Erythroblast (primary cell): ENCODE measurements at places on chromosomes 11 and 22.

DNA sequence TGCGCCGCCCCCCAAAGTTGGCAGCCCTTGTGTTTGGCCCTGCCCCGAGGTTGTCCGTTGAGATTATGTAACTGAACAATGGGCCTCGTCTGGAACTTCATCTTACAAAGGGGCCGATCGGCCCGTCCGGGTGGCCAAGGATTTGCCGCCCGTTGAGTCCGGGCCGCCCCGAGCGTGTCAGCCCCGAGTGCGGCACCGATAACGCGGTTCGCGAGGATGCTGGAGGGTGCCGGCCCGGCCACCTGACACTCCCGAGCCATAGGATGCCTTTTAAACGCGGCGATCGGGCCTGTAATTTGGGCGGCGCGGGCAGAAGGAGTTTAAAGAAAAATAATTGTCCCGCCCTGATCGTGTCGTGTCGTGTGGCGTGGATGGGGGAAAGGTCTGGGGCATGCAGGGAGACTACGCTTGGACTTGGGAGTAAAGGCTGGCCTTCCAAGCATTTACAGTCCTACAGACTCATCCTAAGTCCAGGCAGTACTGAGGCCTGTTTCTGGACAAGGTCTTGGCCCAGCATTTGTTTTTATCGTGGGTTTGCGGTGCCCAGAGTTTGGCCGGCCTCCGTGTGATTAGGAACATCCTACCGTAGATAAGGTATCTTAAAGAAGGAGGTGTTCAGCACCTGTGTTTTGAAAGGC, 1.3 kb downstream of the WEE1 start:
- DNase-seq = peak; percentile 76

DNA sequence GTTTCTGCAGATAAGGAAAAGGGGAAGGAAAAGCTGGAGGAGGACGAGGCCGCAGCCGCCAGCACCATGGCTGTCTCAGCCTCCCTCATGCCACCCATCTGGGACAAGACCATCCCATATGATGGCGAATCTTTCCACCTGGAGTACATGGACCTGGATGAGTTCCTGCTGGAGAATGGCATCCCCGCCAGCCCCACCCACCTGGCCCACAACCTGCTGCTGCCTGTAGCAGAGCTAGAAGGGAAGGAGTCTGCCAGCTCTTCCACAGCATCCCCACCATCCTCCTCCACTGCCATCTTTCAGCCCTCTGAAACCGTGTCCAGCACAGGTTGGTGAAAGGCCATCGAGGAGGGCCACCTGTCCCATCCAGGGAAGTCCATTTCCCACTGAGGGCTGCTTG, 5.6 kb downstream of the TEF start:
- no peak for DNase-seq

DNA sequence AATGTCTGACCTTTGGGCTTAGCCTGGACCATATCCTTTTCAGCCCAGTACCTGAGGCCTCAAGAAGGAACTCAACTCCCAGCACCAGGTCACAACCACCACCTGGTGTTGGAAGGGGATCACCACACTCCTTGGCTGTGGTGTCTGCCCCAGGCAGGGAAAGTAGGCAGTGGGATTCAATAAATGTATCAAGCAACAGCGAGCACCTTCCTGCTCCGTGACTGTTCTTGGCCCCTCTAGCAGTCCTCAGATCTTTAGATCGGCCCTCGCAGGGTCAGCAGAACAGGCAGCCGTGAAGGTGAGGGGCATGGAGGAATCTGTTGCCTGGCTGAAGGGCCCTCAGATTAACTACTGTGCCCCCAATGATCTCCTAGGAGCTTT, 15.9 kb downstream of the ARFGAP2 start:
- no peak for DNase-seq

DNA sequence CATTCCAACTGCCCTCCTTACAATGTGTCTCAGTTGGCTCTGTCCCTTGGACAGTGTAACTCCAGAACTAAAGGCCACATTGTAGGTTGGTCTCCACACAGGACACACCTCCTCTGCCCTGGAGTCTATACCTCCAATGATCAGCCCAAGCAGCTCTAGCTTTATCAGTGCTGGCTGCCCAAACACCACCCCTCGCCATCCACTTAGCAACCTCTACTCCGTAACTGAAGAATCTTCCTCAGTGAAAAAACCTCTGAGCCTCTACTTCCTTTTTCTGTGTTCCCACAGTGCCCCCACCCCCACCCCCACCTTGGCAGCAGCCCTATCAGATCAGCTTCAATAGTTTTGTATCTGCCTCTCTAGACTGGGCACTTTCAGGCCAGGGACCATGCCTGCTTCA, 33.4 kb downstream of the SERPINH1 start:
- peak; percentile 48 for DNase-seq

GRCh38 chr11:13228572-13228971, 49.0 kb upstream of the BMAL1 start:
- peak; percentile 17 for DNase-seq

GRCh38 chr22:49305214-49305965, 522.3 kb downstream of the BRD1 start:
- peak; percentile 42 for DNase-seq

GRCh38 chr11:113091481-113091780, 130.2 kb downstream of the NCAM1 start:
- no peak for DNase-seq

DNA sequence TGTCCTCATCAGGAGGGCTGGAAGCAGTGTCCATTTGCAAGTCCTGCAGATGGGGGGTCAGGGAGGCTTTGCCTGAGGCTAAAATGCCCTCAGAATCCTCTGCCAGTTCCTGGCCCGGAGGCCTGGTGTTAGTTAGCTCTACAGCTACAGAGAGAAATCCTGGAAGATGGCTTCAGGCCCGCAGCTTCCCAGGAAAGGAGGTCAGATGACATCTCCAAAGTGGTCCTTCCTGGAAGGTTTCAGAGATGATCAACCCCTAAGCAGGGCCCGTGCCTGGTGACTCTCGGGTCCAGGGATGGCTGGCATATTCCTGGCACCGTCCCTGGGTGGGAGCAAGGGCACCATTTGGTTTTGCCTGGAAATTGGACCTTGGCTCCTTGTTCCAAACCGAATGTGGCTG, 959.1 kb downstream of the BRD1 start:
- no peak for DNase-seq
